Activated T-cell treated with anti-CD3 and anti-CD28 coated beads, Interleukin-2, amount 50 U/mL, for 48 hours (primary cell): ENCODE measurements at places on chromosomes 16 and 17.

DNA sequence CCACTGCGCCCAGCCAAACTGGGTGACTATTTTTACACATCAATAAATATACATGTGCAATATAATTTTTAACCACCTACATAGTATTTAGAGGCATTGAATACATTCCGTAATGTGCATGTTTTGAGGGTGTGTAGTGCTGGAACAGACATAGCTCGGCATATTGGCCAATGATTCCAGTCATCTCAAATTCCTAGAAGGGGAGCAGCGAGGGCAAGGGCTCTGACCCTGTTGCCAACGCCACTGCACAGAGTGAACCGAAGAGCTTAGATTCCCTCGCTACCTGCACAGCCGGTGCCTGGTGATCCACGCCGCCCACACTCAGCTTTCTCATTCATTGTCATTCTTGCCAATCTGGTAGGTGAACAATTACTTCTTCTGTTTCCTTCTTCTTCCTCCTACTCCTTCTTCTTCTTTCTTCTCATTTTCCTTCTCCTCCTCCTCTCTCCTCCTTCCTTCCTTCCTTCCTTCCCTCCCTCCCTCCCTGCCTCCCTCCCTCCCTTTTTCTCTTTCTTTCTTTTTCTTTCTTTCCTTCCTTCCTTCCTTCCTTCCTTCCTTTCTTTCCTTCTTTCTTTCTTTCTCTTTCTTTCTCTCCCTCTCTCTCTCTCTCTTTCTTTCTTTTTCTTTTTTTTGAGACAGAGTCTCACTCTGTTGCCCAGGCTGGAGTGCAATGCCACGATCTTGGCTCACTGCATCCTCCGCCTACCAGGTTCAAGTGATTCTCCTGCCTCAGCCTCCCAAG, 26.3 kb upstream of the ATP2A3 start:
- DNase-seq = no peak

DNA sequence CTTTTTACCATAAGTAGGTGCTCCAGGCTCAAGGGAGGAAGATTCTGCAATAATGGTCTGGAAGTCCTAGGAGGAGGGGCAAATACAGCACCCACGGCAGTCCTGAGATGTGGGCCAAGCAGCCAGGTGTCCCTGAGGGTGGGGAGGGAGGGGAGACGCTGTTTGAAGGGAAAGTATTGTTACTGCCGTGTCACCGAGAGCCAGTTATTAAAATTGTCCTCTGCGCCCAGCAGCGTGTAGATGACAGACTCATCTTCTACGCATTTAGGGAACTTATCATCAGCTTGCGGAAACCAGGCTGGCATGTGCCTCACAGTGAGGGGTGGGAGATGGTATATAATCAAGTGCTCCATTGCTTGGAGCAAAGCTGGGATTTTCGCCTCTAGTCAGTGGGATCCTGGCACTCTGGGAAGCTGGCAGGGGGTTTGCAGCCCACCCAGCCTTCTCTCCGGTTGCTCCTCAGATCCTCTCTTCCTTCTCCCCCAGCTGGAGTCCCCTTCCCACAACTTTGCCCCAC, 104.6 kb downstream of the OR1D5 start:
- no peak for DNase-seq

DNA sequence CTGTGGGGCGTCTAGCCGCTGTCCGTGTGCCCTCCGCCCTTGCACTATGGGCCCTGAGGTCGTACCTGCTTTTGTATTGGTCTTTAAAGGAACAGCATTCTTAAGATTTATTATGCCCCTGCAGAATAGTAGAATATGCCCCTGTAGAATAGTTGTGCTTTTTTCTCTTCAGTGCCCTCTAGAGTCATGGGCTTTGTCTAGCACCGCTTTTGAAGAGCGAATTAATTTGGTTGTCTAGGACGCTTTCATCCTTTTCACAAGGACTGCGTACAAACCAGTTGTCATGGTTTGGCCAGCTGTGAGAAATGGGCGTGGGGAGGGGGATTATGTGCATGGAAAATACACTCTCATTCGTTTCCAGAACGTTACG, 621 bp downstream of the CEP95 start:
- no peak for DNase-seq

DNA sequence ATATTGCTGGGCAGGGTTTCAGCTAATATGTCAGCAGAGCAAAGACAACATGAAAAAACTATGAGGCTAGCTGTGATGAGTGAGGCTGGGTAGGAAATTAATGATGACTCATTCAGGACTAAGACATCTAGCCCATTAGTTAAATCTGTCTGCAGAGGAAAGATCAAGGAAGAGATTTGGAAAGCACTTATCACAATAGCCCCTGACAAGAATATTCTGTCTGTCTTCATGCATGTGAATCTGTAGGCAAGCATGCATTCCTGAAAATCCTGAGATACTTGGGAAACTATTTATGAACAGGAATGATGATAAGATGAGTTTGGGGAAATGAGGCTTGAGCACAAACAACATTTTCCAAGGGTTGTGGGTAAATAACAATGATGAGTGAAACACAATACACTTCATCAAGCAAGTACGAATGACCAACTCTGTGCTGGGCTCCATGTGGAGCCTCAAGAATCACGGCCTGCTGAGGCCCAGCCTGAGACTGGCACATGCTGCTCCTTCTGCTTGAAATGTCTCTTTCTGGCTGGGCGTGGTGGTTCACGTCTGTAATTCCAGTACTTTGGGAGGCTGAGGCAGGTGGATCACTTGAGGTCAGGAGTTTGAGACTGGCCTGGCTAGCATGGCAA, 96.5 kb upstream of the ASIC2 start:
- DNase-seq = no peak

DNA sequence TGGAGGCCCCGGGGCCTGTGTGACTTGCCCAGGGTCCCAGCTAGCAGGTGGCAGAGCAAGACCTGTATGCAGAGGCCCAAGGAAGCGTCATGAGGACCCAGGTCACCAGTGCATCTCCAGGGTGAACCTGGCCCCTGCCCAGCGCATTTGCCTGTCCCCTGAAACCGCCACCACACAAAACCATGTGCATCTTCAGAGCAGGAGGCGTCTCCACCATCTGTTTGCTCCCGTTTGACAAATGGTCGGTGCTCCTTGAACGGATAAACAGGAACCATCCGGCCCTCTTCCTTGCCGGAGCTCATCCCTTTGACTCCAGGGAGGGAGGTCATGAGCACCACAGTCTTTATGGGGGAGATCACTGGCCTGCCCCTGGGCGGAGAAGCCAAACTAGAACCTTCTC, 62.5 kb downstream of the JPH3 start:
- no peak for DNase-seq

- no peak for DNase-seq
Measured at GRCh38 chr17:8867361-8867981, at the start of gene PIK3R6. TSS of gene PIK3R6 (minus strand) at chr17:8867674. CDS start at chr17:8849794, 17,880 bp downstream.

GRCh38 chr16:28062261-28062846, 1.2 kb downstream of the GSG1L start:
- DNase-seq = no peak

GRCh38 chr17:43548689-43549379, 2.7 kb upstream of the ETV4 start:
- DNase-seq = no peak

DNA sequence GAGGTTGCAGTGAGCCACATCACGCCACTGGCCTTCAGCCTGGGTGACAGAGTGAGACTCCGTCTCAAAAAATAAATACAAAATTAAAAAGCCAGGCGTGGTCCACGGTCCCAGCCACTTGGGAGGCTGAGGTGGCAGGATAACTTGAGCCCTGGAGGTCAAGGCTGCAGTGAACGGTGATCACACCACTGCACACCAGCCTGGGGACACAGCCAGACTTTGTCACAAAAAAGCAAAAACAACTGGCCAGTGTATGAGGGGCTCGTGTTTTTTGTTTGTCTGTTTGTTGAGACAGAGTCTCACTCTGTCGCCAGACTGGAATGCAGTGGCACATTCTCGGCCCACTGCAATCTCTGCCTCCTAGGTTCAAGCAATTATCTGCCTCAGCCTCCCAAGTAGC, 1.2 kb upstream of the UBB start:
- DNase-seq = no peak

DNA sequence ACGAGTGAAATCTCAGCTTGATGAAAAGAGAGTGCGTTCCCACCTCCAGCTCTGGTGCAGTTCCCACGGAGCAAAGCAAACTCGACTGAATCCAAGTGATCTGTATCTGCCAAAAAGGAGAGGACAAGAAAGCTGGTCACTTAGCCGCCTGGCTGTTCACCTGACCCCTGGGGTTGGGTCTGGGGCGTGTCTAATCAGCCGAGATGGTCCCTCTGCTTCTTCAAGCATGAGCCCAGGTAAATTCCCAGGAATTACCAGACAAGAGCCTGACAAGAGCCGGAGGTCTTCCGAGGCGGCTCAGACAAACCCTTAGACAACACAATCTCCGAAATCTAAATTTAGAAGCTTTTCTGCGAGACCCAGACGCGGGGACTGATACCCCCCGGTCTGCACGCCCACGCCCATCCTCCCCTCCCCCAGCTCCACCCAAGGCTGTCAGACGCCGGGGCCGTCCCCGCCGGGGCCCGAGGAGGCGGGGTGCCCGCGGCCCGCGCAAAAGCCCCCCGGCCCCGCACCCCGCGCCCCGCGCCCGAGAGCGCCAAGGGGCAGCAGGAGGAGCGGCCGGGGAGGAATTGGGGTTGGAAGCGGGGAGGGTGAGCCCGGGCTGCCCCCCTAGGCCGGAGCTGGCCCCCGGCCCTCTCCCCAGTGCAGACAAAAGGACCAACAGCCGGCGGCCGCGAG, 674 bp downstream of the ZNF821 start:
- DNase-seq = peak; percentile 71

- DNase-seq = no peak
Measured at GRCh38 chr16:75193265-75193650, 13.7 kb downstream of the CTRB2 start.

- no peak for DNase-seq
Measured at GRCh38 chr16:11411059-11411550, 65.8 kb downstream of the RMI2 start.

DNA sequence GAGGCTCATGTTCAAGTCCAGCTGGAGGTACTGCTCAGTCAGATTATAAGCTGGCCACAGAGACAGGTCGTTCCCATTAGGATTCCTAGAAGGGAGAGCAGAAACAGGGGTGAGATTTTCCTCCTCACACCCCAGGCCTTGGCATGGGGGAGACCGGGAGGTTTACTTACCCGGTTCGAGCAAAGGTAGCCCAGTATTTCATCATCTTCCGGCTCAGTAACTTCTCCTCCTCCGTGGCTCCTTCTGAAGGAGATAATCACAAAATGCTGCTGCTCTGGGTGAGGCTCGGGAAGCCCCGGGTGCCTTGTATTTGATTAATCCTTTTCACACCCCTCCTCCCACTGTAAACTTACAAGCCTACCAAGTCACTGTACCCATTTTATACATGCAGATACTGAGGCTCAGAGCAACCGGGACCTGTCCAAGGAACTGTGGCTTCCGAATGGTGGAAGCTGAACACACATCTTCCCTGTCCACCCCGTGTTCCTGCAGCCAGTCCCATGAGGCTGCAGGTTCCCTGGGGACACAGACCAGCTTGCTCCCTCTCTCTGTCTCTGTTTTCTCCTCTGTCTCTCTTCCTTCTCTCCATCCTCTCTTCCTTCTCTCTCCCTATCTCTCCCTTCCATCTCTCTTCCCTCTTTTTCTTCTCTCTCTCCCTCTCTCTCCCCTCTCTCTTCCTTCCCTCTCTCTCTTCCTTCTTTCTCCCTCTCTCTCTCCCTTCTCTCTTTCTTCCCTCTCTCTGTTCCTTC, 13.9 kb upstream of the CES1 start:
- DNase-seq = no peak

DNA sequence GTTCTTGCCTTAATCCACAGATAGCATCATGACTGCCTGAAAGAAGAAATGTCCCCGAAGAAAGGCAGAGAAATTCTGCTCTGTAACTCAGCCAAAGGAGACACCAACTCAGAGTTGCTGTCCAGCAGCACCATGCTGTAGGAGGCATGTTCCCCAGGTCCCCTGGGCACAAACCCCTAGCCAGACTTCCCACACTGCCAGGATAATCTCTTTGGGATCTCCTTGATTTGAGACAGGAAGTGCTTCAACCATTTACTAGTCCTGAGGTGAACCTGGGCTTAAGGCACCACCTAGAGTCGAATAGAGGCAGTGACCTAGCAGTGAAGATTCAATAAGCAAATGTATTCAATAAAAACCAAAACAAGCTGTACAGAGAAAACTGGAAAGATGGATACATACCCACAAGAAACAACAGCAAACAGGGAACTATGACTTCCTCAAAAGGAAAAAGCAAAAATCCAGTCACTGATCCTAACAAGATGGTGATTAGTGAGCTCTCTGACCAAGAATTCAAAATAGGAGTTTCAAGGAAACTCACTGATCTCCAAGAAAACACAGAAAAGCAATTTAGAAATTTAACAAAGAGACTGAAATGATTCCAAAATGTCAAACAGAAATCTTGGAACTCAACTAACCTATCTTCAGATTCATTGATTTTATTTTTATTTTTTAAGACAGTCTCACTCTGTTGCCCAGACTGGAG, 5.7 kb downstream of the OR4D2 start:
- peak; percentile 51 for DNase-seq

DNA sequence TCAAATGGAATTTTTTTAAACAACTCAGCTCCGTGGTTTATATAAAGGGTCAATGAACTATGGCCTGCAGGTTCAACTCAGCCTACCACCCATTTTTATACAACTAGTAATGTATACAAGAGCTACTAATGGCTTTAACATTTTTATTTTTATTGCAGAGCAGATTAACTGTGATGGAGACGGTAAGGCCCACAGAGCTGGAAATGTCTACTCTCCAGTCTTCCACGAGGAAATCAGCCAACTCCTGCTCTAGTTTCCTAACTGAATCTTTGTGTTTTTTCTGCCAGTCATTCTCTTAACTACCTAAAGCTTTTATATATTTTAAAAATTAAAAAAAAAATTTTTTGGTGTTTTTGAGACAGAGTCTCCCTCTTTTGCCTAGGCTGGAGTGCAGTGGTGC, 385.1 kb upstream of the MAF start:
- no peak for DNase-seq

DNA sequence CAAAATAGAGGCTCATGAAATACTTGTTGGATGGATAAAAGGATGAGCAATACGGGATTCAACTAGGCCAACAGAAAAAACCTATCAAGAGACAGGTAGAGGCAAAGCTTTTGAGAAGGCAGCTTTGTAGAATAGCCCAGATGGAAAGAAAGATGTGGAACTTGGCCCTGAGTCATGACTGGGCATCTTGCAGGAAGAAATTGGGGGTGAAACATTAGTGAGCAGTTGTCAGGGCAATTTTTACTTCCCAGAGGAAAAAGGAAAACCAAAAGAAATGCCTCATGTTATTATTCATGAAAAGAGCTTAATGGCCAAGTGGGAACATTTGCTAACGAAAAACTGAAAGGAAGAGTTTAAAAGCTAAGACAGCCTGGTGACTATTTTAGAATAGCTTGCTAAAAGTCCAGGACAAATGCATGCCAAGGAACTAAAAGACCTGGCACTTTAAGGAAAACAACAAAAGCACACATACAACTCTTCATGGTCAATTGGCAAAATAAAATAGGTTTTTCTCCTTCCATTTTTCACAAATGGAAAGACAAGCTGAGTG, 180.1 kb downstream of the HS3ST3A1 start:
- DNase-seq = no peak
